Activated CD8-positive, alpha-beta memory T cell treated with anti-CD3 and anti-CD28 coated beads, Interleukin-2, amount 10 ng/mL, durations not matched to agents 7 days and 5 days (primary cell): ENCODE measurements at places on chromosomes 16 and 17. TPM values are rescaled to one million over a fixed set of nuclear protein-coding genes. Genes with fewer than 3 reads are reported as not detected.
A peak's percentile ranks its signal among the peaks of the same experiment; 100 is the strongest.

DNA sequence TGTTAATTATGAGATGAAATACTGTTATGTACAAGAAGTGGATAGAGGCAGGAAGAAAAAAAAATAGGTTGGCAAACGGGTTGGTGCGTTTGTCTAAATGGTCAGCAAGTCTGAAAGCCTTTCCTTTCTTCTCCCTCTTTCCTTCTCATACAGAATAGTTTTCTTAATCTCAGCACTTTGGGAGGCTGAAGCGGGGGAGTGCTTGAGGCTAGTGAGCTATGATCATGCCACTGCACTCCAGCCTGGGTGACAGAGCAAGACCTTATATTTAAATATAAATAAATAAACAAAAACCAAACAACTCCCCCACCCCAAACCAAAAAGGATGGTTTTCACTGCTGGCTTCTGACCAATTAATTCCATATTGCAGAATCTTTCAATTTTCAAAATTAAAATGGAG, 74.7 kb upstream of the CORO6 start:
- no peak overlapping the region for H3K4me3 ChIP-seq
- DNase-seq: no peak
- H3K36me3 ChIP-seq: peaks cover 28% of the 10 kb centered on the region
- H3K4me1 ChIP-seq: peaks cover 9% of the 10 kb centered on the region

DNA sequence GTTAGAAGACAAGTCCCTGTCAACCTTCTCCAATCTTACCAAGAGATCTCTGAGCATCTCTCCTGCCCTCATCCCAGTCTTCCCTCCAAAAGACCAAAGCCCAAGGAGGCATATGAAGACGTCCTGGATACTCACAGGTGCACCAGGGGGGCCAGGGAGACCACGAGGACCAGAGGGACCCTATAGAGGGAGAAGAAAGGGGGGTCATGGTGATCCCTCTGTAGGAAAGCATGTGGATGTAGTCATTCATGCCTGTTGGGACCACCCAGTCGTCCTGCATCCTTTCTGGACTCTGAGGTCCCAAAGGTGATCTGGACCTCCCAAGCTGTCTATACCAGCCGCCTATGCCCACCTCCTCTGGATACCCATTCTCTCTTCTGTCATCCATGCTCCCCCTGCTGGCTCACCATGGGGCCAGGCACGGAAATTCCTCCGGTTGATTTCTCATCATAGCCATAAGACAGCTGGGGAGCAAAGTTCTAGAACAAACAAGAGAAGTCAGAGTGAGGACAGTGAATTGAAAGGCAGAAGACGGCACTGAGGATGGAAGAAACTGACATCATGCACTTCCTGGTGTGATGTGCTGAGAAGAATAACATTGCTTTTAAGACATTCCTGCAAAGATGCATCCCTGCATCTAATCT, 3.3 kb downstream of the COL1A1 start:
- H3K27ac ChIP-seq: no peak overlapping the region
- peaks cover 13% of the 10 kb centered on the region for H3K4me1 ChIP-seq
- no peaks in the 10 kb centered on the region for H3K36me3 ChIP-seq
- H3K27me3 ChIP-seq: peaks cover 44% of the 10 kb centered on the region
- H3K4me3 ChIP-seq: no peak overlapping the region

NKIRAS2 gene
- total RNA-seq: 21.0 TPM

GRCh38 chr17:17403899-17404576, 72.8 kb upstream of the MED9 start:
- H3K36me3 ChIP-seq: no peaks in the 10 kb centered on the region
- H3K27me3 ChIP-seq: peaks cover 11% of the 10 kb centered on the region
- H3K27ac ChIP-seq: peak overlapping the region; percentile 82
- DNase-seq: peak; percentile 68

DNA sequence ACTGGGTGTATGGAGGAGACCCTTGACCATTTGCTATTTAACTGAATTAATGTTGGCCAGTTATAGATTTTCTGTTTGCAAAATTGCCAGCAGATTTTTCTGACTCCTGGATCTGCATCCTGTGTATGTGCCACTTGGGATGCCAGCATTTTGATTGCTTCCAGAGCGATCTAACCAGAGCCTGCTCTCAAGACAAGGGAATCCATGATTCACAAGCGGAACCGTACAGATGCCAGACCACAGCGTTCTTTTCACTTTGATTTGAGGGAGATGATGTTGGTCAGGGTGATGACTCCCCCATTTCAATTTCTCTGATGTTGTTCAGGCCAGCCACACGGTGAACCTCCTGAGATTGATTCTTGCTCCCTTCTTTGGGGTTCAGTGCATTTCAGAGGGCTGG, 228.7 kb downstream of the CDH13 start:
- H3K4me3 ChIP-seq: no peak overlapping the region
- H3K4me1 ChIP-seq: no peaks in the 10 kb centered on the region
- no peaks in the 10 kb centered on the region for H3K27me3 ChIP-seq
- no peaks in the 10 kb centered on the region for H3K36me3 ChIP-seq
- H3K27ac ChIP-seq: no peak overlapping the region

DNA sequence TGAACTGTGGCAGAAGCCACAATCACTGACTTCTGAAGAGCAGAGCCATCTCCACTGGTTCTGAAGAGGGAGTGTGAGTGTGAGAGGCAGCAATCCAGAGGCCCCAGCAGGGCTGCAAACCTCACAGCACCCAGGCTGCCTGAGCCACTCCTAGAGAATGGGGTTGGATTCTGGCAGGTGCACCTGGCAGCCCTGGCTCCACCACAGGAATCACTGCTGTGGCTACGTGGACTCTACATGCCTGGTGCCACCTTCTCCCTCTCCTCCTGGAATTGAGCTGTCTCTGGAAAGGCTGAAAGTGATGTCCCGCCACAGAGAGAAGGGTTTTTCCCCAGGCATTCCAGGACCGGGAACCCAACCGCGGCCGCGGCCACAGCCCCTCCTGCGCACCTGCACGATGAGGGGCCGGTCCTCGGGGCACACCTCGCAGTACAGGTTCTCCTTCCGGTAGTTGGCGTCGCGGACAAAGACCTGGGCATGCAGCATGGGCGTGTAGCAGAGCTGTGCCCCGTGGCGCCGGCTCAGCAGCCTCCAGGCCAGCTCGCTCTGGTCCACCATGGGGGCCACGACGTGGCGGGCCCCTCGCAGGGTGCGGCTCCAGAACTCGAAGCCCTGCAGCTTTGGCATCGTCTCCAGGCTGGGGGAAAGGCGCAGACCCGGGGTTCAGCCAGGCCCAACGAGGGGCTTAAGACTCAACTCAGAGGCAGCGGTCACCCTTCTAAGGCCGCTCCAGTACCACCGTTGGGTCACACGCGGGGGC, 991 bp downstream of the DUS1L start:
- peak overlapping the region; percentile 64 for H3K27ac ChIP-seq
- DNase-seq: no peak
- peaks cover 13% of the 10 kb centered on the region for H3K4me1 ChIP-seq
- peak overlapping the region; percentile 67 for H3K4me3 ChIP-seq
- no peaks in the 10 kb centered on the region for H3K36me3 ChIP-seq
- no peaks in the 10 kb centered on the region for H3K27me3 ChIP-seq

SECTM1 gene
- total RNA-seq: 2.7 TPM

CCL17 gene
- total RNA-seq: 0.59 TPM

RHBDL3 gene
- total RNA-seq: 0.54 TPM

DNA sequence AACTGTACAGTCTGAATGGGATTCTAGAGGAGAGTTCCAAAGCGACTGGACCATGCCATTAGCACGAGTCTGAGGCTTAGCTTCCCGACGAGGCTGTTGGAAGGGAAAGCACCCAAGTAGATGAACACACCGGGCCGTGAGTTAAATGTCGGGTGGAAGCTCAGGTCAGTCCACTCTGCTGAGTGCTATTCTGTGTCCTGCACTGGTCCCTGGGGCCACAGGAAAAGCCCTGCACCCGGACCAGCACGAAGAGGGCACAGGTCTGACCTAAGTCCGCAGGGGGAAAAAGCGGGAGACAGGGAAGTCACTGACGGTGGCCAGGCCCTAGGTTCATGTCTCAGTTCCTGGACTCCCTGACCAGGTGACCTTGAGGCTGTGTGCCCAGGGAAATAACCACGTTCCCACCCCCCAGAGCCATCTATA, 44.1 kb upstream of the RBFOX3 start:
- H3K4me3 ChIP-seq: no peak overlapping the region
- no peak overlapping the region for H3K27ac ChIP-seq
- H3K36me3 ChIP-seq: no peaks in the 10 kb centered on the region
- DNase-seq: peak; percentile 19
- peaks cover 36% of the 10 kb centered on the region for H3K27me3 ChIP-seq
- no peaks in the 10 kb centered on the region for H3K4me1 ChIP-seq

DNA sequence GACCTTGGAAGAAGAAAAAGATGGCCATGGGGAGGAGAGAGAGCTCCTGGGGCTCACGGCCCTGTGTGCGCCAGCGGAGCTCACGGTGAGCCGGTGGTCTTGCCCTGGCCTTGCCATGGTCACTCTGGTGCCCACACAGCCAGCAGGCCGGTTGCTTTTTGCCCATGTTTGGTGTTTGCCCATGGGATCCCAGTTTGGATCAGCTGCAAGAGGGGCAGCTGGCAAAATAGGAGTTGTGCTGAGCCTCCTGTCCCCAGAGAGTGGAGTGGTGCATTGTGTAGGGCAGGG, 1.6 kb downstream of the NHERF1 start:
- H3K27me3 ChIP-seq: no peaks in the 10 kb centered on the region
- peak overlapping the region; percentile 85 for H3K27ac ChIP-seq
- H3K36me3 ChIP-seq: peaks cover 44% of the 10 kb centered on the region
- no peak for DNase-seq
- peak overlapping the region; percentile 100 for H3K4me3 ChIP-seq

GRCh38 chr17:17146786-17147406, 59.2 kb downstream of the PLD6 start:
- no peak overlapping the region for H3K27ac ChIP-seq
- peaks cover 23% of the 10 kb centered on the region for H3K4me1 ChIP-seq
- H3K27me3 ChIP-seq: no peaks in the 10 kb centered on the region
- H3K4me3 ChIP-seq: no peak overlapping the region
- DNase-seq: peak; percentile 51

DNA sequence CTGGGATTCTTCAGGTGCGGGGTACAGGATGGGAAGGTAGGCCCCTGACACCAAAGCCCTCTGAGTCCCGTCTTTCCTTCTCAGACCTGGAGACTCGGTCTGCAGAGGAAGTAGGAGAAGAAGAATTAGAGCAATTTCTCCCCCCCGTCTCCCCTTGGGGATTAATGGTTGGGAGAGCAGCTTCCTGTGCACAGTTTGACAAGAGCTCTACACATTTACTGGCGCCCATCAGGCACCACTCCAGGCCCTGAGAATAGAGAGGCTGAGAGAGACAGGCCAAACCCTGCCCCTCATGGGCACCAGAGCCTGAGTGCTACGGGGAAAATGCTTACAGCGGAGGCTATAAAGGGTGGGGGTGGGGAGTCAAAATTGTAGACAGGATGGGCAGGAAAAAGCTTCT, 3.5 kb upstream of the C16orf74 start:
- no peak for DNase-seq
- peaks cover 50% of the 10 kb centered on the region for H3K27me3 ChIP-seq
- H3K36me3 ChIP-seq: no peaks in the 10 kb centered on the region
- H3K4me1 ChIP-seq: peaks cover 35% of the 10 kb centered on the region
- H3K4me3 ChIP-seq: no peak overlapping the region
- no peak overlapping the region for H3K27ac ChIP-seq

ATP6V0C gene
- 104 TPM for total RNA-seq

DNA sequence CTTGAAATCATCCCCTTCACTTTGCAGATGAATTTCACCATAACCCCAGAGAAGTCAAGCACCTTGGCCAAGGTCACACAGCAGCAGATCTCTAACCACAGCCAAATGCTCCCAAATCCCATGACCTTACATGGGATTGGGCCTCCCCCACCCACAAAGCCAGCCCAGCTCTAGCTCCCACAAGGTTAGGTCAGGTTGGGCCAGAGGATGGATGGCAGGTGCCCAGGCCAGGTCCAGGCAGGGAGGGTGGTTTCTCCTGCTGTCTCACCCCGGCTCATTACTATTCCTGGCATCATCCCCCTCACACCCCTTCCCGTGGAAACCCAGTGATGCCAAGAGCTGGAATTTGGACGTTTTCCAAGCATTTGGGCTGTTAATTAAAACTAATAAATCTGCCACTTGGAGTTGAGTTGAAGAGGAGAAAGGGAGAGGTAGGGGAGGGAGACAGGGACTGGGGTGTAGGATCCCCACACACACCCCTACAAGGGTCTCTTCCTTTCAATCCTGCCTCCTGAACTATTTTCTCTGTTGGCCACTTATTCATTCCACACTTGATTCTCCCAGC, 181.6 kb downstream of the TMEM132E start:
- H3K27ac ChIP-seq: no peak overlapping the region
- H3K36me3 ChIP-seq: no peaks in the 10 kb centered on the region
- H3K27me3 ChIP-seq: peaks cover 15% of the 10 kb centered on the region
- no peak for DNase-seq

GRCh38 chr16:89341697-89342694, 124.5 kb downstream of the ZNF778 start:
- H3K4me3 ChIP-seq: no peak overlapping the region
- no peaks in the 10 kb centered on the region for H3K27me3 ChIP-seq
- peaks cover 64% of the 10 kb centered on the region for H3K4me1 ChIP-seq
- DNase-seq: peak; percentile 64
- peaks cover 1% of the 10 kb centered on the region for H3K36me3 ChIP-seq

DNA sequence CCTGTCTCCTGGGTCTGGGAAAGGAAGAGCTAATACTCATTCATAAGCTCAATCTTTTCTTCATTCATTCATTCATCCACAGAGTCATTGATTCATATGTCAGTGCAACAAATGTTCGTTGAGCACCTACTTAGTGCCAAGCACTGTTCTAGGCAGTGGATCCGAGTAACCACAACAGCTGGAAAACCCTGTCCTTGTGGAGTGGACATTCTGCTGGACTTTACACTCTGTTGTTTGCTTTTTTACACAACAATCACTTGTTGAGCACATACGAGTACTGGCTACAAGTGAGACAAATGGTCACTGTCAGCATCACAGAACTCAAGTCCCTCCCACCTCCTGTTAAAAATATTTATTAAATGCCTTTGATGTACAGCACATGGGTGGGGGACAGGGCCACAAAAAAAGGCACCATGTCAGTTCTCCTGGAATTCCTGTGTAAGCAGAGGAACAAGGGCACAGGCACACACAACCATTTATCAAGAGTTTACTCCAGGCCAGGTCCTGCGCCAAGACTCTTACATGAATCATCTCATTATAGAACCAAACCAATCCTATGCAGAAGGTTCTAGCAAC, 46.9 kb downstream of the TEKT5 start:
- H3K27me3 ChIP-seq: no peaks in the 10 kb centered on the region
- no peak overlapping the region for H3K4me3 ChIP-seq
- no peak for DNase-seq
- H3K4me1 ChIP-seq: no peaks in the 10 kb centered on the region
- H3K27ac ChIP-seq: no peak overlapping the region

- no peak for DNase-seq
- no peaks in the 10 kb centered on the region for H3K27me3 ChIP-seq
- peaks cover 18% of the 10 kb centered on the region for H3K36me3 ChIP-seq
- H3K27ac ChIP-seq: peak overlapping the region; percentile 90
- peaks cover 78% of the 10 kb centered on the region for H3K4me1 ChIP-seq
These were observed 9.9 kb upstream of the CCL5 start for GRCh38 chr17:35889818-35890773.

DLX3 gene
- total RNA-seq: not detected

PERCC1 gene
- total RNA-seq: 0.33 TPM

GRCh38 chr16:49592546-49593423, 219.2 kb downstream of the C16orf78 start:
- H3K36me3 ChIP-seq: no peaks in the 10 kb centered on the region
- DNase-seq: peak; percentile 46
- H3K27ac ChIP-seq: no peak overlapping the region
- H3K4me3 ChIP-seq: no peak overlapping the region
- H3K27me3 ChIP-seq: peaks cover 24% of the 10 kb centered on the region
